Stimulated activated CD4-positive, alpha-beta T cell treated with anti-CD3 and anti-CD28 coated beads, Interleukin-15, amount 100 ng/mL, for 48 hours (primary cell): ENCODE measurements at places on chromosomes 5 and 9.

DNA sequence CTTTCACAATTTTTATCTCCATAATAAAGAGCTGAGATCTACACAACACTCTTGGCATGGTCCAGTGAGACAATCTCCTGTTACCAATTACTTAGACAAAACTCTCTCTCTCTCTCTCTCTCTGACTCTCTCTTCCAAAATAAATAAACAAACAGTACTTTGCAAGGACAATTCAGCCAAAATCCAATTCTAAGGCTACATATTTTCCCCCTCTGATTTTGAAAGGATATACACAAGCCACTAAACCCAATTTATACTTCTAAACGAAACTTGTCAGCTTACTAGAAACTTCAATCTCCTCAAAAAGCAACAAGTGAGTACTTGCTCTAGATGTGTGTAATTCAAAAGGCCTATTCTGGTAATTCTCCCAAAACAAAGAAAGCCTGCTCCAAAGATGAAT is 26.3 kb upstream of the TNPO1 start:
- no peak for DNase-seq

- no peak for DNase-seq
These were observed 33.9 kb downstream of the LMNB1 start for GRCh38 chr5:126810596-126811380.

DNA sequence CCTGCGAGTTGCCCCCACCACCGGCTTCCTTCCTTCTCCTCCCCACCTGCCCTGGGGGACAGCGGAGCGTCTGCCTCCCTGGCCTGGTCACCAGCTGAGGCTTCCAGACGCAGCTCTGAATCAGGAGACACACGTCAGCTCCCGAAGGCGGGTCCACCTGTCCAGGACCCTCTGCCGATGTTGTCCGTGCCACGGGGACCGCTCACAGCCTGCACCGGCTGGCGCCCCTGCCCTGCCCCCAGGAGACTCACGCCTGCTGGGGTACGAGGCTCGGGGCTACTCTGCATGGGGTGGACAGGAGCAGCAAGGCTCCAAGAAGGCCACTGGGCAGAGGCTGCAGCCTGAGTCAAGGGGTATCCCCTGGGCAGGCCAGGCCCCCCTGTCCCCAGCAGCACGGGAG is 1.9 kb upstream of the CCDC187 start:
- DNase-seq, result no peak

GRCh38 chr5:157890836-157891597 is 32.1 kb upstream of the CLINT1 start:
- no peak for DNase-seq

DNA sequence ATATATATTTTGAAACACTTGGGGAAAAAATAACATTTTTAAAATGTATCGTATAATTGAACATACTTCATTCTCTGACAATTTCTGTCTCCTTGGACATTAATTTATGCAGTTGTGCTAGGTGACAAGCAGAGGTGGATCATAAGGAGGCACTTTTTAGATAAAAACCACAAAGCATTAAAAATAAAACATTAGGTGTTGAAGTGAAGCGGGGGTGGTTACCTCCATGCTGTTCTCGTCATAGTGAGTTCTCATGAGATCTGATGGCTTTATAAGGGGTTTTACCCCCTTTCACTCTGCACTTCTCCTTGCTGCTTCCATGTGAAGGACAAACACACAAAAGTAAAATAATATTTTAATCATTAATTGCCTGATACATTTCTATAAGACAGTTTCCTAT is 11.9 kb upstream of the COX7C start:
- DNase-seq, result no peak

DNA sequence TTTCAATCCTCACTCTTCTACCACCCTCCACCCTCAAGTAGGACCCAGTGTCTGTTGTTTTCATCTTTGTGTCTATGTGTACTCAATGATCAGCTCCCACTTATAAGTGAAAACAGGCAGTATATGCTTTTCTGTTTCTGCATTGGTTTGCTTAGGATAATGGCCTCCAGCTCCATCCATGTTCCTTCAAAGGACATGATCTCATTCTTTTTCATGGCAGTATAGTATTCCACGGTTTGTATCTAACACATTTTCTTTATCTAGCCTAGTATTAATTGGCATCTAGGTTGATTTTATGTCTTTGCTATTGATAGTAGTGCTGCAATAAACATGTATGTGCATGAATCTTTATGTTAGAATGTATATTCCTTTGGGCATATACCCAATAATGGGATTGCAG is 259.8 kb upstream of the KIF2A start:
- DNase-seq, result no peak

DNA sequence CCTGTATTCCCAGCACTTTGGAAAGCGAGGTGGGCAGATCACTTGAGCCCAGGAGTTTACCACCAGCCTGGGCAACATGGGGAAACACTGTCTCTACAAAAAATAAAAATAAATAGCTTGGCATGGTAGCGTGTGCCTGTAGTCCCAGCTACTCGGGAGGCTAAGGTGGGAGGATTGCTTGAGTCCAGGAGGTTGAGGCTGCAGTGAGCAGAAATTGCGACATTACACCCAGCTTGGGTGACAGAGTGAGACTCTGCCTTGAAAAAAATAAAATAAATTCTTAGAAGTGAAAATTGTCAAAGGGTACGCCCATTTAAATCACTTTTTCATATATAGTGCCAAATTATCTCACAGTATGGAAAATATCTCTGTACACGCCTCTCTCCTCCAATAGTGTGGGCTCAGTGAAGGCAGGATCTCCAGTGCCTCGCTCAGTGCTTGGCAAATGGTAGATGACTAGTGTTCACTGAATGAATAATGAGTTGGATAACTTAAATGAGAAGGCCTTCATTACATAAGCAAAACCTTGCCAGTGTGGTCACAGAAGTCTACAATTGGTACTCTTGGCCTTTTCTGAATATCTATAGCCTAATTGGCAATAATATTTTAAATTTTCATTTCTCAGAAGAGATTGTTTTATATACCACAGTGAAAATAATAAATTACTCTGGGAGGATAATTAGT is 9.4 kb upstream of the CCL28 start:
- no peak for DNase-seq

DNA sequence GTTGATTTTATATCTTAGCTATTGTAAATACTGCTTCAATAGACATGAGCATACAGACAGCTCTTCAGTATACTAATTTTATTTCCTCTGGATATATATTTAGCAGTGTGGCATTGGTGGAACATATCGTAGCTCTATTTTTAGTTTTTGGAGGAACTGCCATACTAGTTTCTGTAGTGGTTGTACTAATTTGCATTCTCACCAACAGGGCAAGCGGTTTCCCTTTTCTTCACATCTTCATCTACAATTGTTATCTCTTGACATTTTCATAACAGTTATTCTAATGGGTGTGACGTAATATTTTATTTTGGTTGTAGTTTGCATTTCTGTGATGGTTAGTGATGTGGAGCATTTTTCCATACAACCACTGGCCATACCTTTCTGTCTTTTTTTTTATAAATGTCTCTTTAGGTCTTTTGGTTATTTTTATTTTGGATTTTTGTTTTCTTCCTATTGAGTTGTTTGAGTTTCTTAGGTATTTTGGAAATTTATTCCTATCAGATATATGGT is 32.5 kb downstream of the TAF11L14 start:
- DNase-seq, result no peak

GRCh38 chr9:129307227-129307970 is 129.3 kb upstream of the IER5L start:
- no peak for DNase-seq

- no peak for DNase-seq
These were observed 59.1 kb upstream of the TMC1 start for GRCh38 chr9:72462340-72462739.

- no peak for DNase-seq
These were observed 24.6 kb downstream of the UBAP1 start for GRCh38 chr9:34203275-34203991.

GRCh38 chr9:126586236-126586635 is 27.5 kb upstream of the LMX1B start:
- DNase-seq, result no peak

DNA sequence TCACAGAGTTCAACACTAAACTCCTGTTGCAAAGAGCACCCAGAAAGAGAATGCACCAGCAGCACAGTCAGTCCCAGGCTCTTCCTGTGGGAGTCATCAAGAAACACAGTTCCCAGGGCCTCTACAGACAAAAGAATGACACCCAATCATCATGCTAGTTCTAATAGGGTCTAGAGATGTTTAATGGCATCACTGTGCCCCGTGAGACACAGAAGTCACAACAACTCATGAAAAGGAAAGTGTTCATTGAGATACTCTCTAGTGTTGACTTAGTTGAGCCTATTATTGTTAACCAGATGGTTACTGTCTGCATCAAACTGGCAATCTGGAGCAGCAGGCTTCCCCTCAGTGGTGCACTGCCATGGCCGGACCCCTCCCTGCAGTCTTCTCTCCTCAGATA is 1.6 kb downstream of the KLHL3 start:
- DNase-seq, result no peak
